ELR (cell line): ENCODE measurements at places on chromosomes 16 and 17.
A peak's percentile ranks its signal among the peaks of the same experiment; 100 is the strongest.

DNA sequence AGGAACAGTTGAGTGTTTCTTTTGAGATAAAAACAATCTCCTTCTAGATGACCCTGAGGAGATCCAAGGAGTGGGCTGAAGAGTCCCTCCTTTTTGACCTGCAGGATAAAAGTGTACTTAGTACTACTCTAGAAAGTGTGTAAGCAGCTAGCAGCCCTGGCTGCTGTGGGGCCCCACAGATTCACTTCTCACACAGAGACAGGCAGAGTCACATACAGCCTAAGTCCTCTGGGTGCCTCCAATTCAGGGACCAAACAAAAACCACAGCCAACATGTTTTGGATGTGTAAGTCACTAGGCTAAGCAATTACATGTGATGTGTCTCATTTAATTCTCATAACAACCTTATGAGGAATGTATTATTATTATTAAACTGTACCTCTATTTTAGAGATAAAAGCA, 97.1 kb downstream of the TMEM100 start:
- DNase-seq: no peak

DNA sequence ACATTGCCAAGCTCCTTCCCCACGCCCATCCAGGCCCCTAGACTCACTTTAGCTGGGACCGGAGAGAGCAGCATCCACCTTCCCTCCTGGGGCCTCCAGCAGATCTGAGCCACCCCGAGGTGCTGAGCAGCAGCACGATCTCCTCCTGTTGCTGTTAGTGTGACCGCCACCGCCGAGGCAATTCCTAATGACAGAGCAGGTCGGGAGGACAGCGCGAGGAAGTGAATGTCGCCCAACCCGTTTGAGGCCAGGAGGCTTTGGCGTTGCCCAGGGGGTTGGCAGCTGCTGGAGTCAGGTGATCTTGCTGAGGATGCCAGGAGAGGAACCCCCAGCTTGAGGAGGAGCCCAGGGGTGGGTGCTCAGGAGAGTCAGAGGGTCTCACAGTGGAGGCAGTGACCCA, at the start of gene RNF222:
TSS of gene RNF222 (minus strand) at position 192 of the 400 bp plus-strand sequence. CDS start 4,366 bp downstream, outside the sequence.
- no peak for DNase-seq

- no peak for DNase-seq
Observed at GRCh38 chr17:62057696-62058095, 7.4 kb downstream of the MED13 start.

- DNase-seq: no peak
Observed at GRCh38 chr16:14668556-14669223, 25.4 kb downstream of the PLA2G10 start.

DNA sequence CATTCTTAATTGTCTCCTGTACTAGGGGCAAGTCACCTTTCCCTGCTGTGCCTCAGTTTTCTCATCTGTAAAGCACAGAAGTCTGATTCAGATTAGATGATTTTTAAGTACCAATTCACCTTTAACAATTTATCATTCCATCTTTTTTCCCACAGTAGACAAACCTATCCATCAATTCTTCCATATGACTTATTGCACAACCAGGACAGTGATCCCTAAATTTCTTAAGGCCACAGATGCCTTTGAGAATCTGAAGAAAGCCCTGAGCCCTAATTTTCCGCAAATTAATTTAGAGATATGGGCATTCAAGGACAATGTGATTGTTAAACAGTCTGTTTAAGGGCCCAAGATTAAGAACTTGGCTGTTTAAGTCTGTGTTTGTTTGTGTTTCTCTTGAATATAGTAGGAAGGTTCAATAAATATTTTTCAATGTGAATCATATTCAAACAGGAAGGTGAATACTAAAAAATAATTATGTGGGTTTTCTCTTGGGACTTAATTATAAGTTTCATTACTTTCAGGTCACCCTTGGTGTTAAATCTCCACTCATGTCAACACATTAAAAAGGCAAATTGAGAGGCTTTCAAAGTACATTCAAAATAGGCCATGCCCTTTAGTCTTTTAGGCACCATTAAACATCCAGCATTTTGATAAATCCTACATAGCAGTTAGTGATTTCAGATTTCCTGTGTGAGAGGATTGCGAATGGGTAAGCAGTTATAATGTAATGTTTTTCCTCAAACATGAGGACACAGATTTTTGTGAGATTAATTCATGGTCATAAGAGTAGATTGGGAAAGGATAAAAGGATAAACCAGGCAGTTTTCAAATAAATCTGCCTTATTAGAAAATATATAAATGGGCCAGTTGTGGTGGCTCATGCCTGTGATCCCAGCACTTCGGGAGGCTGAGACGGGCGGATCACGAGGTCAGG, 34.9 kb upstream of the MMD start:
- DNase-seq: peak; percentile 19

GRCh38 chr16:1592446-1592845, 19.4 kb downstream of the IFT140 start:
- DNase-seq: no peak

GRCh38 chr17:17382065-17382459, 78.9 kb downstream of the NT5M start:
- DNase-seq: no peak
